ENCODE measurements at places on chromosomes 5 and 9.

- DNase-seq: no peak
These were observed 714 bp downstream of the SEC24A start for GRCh38 chr5:134649163-134649835.

GRCh38 chr9:70581955-70582350 is 167.5 kb upstream of the KLF9 start:
- peak; percentile 78 for DNase-seq

- peak; percentile 60 for DNase-seq
These were observed 109.2 kb upstream of the SHB start for GRCh38 chr9:38178237-38178636.

GRCh38 chr9:133090187-133090586 is 28.4 kb downstream of the CEL start:
- no peak for DNase-seq

DNA sequence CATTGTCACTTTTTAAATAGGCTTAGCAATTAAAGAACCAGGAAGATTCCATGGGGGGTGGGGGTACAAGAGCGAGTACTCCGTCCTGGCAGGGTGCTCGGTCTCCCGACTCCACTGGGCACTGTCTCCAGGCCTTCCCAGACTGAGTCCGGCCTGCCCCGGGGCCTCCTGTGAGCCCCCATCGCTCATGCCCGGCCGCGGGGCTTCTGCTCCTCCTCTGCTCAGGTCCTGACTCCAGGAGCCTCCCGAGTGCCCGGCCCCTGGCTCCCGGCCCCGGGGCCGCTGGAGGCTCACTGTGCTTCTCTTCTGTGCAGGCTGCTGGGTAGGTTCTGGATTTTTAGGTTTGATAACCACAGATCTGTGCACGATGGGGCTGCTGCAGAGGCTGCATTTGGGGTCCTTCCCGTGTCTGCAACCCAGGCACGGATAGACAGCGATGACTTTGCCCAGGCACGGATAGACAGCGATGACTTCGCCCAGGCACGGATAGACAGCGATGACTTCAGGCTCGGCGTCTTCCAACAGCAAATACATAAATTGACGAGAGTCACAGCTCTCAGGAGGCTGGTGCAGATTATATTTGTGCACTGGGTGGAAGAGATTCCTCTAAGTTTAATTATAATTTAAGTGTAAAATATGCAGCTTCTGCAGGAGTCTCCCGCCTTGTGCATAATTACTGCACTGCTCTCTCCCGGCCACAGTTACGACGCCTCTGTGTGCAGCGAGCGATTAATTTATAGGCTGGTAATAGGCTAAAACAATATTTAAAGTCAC is 74.8 kb upstream of the RXRA start:
- DNase-seq: no peak

Measured in suppressor macrophage treated with lipopolysaccharide for 1 hour (primary cell).